ENCODE measurements at places on chromosomes 16 and 17. TPM values are rescaled to one million over a fixed set of nuclear protein-coding genes. Genes with fewer than 3 reads are reported as not detected.

DNA sequence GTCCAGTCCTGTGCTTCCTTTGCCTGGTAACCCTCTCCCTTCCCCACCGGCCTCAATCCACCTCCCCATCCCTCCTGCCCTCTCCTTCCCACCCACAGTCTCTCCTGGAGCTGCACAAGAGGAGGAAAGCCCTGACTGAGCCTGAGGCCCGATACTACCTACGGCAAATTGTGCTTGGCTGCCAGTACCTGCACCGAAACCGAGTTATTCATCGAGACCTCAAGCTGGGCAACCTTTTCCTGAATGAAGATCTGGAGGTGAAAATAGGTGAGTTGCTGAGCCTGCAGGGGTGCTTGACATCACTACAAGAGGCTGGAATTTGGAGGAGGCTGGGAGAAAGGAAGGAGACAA lies 1.3 kb downstream of the PLK1 start:
- H3K27me3 ChIP-seq, result no peaks in the 10 kb centered on the region
- DNase-seq, result no peak
- peak overlapping the region; percentile 85 for H3K4me3 ChIP-seq

DNA sequence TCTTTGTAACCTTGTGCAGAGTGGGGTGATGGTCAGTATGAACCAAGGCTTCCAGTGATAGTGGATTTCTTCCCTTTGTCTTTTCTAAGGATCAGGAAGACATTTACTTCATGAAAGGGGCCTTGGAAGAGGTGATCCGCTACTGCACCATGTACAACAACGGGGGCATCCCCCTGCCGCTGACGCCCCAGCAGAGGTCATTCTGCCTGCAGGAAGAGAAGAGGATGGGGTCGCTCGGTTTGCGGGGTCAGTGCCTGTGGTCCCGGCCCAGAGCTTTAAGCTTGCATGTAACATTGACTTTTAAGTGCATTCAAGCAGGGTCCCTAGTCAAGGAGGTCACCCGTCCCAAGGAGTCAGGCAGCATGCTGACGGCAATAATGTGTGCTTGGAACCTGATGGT lies 56.0 kb downstream of the MEAK7 start:
- no peaks in the 10 kb centered on the region for H3K27me3 ChIP-seq
- peaks cover 4% of the 10 kb centered on the region for H3K4me1 ChIP-seq
- no peak for DNase-seq
- no peak overlapping the region for H3K27ac ChIP-seq
- no peak overlapping the region for H3K4me3 ChIP-seq
- no peaks in the 10 kb centered on the region for H3K36me3 ChIP-seq

- H3K4me3 ChIP-seq, result no peak overlapping the region
- H3K27ac ChIP-seq, result no peak overlapping the region
- no peaks in the 10 kb centered on the region for H3K36me3 ChIP-seq
- DNase-seq, result no peak
- no peaks in the 10 kb centered on the region for H3K27me3 ChIP-seq
These were observed 193.8 kb downstream of the SNX29 start for GRCh38 chr16:12170103-12171040.

DNA sequence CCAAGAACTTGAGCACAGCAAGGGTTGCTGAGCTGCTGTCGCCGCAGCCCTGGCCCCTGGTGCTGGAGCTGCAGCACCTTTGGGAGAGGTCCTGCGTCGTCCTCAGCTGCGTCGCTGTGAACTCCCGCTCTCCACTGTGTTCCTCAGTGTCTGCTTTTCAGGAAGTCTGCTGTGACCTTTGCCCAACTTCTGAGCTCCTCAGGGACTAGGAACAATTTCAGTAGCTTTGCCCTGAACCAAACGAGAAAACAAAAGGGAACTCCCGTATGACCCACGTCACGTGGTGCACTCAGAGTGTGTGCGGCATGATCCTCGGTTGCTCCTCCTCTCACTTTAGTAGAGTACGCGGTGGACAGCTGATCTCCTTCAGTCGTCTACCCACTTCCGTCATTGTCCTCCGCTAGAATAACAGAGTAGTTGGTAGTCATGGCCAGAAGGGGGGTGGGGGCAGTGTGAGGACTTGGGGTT lies 44.2 kb downstream of the WDR45B start:
- peaks cover 38% of the 10 kb centered on the region for H3K36me3 ChIP-seq
- peak overlapping the region; percentile 53 for H3K27ac ChIP-seq
- no peaks in the 10 kb centered on the region for H3K4me1 ChIP-seq
- no peaks in the 10 kb centered on the region for H3K27me3 ChIP-seq

DNA sequence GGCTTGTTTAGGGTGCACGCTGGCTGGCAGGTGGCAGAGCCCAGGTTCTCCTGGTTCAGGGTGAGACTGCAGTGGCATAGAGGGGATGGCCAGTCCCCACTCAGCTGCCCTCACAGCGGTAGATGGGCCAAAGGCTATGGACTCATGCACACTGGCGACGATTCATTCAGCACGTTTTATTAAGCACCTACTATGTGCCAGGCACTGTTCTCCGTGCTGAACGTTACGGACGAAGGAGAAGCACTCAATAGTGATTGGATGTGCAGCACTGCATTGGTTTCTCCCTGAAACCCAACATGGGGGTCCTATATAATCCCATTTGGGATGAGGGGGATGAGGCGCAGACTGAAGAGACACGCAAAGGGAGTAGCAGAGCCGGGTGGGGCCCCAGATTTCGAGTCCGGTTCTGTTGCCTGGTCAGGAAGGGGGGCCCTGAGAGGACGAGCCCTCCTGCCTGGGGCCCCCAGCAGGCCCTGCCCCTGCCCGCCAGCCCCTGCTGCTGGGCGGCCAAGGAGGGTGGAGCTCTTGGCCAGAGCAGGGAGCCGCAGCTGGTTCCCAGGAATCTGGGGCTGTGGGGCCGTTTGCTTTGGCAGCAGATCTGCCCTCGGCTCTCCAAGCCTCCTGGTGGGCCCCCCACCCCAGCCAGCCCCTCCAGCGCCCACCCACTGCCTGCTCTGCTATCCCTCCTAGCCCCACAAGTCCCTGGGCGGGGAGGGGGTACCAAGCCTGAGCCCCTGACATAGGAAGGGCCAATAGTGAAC lies 8.8 kb downstream of the GLIS2 start:
- DNase-seq, result no peak
- H3K27ac ChIP-seq, result peak overlapping the region; percentile 84
- H3K27me3 ChIP-seq, result no peaks in the 10 kb centered on the region

Gene SLC5A10
- not detected for total RNA-seq

Gene ZFP3
- total RNA-seq, result 1.3 TPM

Gene KRT25
- total RNA-seq, result not detected

Gene C16orf74
- 0.42 TPM for total RNA-seq

Gene TMEM98
- 181 TPM for total RNA-seq

Gene GAST
- total RNA-seq, result 32.0 TPM

Gene NME2
- total RNA-seq, result 318 TPM
